ENCODE measurements at places on chromosomes 7 and 10.

GRCh38 chr10:73910764-73911552 lies at the start of gene PLAU:
TSS of gene PLAU (plus strand) at chr10:73911132. CDS start at chr10:73911556, 424 bp downstream.
- no peak for DNase-seq

DNA sequence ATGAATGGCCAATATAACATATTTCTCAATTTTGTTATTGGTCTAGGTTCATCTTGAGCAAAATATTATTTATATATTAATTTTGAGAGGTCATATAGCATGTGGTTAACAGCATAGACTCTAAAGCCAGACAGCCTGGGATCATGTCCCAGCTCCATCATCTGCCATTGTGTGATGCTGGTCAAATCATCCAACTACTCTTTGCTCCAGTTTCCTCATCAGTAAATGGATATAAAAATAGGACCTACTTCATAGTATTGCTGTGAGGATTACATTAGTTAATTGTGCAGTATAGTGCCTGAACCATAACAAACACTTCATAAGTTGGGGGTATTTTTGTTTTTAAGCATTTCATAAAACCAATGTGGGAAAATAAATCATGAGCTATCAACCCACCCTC lies 199.0 kb downstream of the KIAA1217 start:
- DNase-seq = no peak

DNA sequence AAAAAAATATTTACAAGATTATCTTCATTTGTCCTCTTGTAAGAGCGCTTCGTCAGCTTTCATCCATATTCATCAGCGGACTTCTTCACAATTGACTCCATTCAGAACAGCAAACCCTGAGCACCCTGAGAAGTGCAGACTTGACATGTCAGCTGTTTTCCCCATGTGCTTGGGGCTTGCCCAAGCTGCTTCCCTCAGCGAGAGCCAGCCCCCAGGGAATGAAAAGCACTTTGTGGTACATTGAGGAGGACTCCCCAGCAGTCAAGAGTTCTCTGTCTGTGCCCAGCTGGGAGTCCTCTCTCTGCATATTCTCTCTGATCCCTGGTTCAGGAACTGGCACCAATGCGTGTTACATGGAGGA lies 22.7 kb downstream of the HKDC1 start:
- no peak for DNase-seq

GRCh38 chr7:28328146-28328545 lies 84.2 kb upstream of the CREB5 start:
- no peak for DNase-seq

DNA sequence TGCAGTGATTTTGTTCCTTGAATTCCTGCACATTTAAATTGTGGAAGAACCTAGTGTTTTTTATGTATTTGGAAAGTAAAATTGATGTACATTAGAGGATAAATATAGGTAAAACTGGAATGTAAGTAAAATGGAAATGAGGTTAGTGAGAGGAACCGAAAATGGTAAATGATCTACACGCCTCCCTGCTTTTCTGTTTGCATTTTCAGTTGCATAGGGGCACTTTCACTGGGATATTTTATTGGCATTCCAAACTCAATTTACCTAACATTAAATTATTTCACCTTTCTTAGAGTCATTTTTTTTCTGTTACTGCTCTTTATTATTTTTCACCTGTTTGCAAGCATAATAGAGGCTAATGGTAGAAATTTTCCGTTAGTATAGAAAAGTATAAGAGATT lies 8.0 kb downstream of the CDK13 start:
- no peak for DNase-seq

DNA sequence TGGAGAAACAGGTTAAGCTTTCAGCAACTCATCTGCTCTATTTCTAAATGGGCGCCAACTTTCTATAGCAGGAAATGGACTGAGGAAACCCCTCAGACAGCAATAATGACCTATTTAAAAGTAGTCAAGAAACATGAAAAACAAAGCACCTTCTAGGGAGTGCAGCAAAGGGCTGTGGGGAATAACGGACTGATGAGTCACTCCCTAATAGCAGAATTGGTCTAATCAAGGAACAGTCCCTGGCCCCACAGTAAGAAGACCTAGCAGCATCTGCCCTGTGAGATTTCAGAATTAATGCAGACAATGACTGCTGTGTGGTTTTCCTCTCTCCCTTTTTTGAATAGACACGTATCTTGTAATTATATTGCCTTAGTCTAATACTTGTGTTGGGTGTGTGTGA lies 602.9 kb downstream of the IPMK start:
- DNase-seq = no peak

DNA sequence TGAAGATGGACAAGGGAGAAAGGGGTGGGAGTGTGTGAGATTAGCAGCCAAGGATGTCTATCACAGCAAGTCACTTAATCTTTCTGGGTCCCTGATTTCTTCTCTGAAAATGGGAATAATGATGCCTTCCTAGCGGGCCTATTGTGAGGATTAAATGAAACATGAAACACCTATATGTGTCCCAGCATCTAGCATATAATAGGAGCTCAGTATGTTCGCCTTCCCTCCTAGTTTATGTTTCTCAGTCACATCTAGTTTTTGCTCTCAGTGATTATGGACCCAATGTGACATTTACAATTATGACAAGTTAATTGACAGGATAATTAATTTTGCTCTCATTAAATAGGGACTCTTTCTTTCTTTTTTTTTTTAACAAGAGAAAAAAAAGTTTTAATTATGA lies 252.9 kb downstream of the SNX13 start:
- no peak for DNase-seq

GRCh38 chr7:29285444-29285793 lies 90.8 kb downstream of the CHN2 start:
- DNase-seq = peak; percentile 10

DNA sequence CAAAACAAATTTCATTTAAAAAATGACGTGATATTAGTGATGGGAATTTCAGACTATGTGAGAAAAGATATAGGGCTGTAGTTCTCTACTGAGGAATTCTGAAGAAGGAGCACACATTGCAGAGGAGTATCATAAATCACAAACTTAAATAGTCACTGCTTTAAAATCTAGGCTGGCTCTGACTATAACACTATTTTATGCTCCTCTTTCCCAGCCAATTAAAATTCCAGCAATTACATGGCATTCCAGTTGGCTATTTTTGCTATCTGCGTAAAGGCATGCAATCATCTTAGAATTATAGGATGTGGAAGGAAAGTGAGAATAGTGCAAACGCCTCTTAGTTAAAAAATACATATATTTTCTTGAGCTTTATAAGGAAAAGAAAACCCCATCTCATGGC lies 123.1 kb downstream of the GNAI1 start:
- no peak for DNase-seq

DNA sequence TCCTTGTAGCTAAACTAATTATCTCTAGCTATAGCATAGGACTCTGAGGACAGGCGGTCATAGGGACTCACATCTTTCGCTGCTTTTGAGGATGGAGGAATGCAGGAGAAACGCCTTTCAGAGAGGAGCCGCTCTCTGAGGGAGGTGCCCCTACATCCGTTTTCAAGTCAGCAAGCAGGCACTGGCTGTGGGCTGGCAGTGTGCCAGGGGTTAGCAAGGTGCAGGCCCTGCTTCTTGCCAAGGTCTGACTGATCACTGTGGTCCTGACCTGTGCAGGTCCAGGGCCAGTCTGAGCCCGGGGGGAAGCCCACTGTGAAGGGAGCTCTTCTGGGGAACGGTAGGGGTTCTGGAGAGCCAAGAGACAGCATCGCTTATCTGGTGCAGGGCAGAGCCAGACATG lies 89.4 kb downstream of the SH3PXD2A start:
- DNase-seq = peak; percentile 42

DNA sequence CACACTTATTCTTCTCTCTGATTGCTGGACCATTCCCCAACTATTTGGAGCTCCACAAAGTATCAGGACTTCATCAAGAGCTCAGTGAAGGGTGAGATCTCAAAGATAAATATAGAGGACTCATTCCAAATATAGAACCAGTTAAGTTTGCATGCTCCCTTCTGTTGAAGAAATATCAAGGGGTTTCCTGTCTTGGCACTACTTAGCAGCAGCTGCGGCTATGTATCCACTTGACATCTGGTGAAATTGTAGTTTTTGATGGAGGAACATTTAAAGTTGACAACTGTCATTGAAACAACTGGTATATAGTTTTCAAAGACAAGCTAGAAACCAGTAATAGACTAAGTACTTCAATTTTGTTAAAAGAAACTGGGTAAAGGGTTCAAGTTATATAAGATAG lies 1.0 kb upstream of the SPAG6 start:
- no peak for DNase-seq

DNA sequence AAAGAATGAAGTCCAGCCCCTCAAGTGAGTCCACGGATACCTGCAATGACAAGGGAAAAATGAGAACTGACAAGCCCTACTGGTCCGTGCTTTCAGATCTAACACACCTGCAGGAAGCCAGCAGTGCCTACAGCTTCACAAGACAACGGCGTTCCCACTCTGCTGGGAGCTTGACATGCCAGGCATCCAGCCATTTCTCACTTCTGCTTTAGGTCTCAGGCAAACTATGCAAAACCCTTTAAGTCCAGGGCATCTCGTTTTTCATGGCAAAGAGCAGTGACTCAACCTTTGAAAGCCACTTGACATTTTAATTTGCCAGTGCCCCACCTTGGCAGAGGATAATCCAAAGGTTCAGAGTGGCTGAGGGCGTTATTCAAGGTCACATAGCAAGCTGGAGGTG lies 49.1 kb upstream of the GPAM start:
- no peak for DNase-seq

DNA sequence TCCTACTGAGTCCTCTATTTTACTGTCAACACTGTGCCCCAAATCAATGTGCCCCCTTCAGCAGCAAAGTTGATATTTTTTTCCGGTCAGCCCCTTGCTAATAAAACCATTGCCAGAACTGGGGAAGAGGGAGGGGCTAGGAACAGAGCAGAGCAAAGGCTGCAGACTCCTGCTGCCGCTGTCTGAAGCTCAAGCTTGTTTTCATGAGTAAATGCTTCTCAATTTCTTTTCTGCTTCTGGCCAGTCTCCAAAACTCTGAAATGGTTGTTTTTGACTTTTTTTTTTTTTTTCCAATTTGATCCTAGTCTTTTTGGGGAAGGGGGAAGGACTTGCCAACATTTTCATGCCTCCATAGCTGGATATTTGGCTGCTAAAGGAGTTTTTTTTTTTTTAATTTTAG lies 26.7 kb upstream of the PROSER2 start:
- DNase-seq = no peak

GRCh38 chr10:131275691-131276090 lies 35.8 kb downstream of the TCERG1L start:
- DNase-seq = no peak

- no peak for DNase-seq
Observed at GRCh38 chr7:139750459-139751095, 27.2 kb downstream of the HIPK2 start.
